Right atrium auricular region (tissue), 2 donors: ENCODE measurements at places on chromosomes 2 and 18. TPM values are rescaled to one million over a fixed set of nuclear protein-coding genes. Genes with fewer than 3 reads are reported as not detected.

DNA sequence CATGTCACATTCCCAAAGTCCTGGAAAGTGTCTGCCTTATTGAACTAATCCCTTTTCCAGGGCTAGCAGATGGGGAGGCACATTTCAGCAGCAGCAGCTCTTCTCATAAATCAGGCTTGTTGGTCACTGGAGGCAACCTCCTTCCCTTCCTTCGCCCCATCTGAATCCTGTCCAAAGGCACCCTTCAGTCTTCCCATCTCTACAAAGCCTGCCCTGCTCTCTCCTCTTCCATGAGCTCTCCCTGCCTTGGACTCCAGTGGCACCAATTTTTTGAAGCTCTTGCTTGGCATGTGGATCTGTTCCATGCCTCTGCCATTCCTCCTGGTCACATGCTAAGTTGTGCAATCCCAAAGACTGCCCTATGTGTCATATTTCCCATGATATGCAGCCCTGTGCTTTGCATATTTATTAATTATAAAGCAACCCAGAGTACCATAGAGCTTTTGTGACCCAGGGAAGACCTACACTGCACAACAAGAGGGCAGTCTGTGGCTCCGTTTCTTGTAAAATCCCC lies 70.3 kb downstream of the ANTXR1 start:
- no peak for DNase-seq

- no peak for DNase-seq
Measured at GRCh38 chr2:212537726-212538304, 787 bp downstream of the ERBB4 start.

- no peak for DNase-seq
Measured at GRCh38 chr2:182081602-182082260, 96.1 kb downstream of the PPP1R1C start.

- no peak for DNase-seq
Measured at GRCh38 chr2:55049821-55050099, 491 bp downstream of the RTN4 start.

- no peak for DNase-seq
Measured at GRCh38 chr2:96727431-96727830, 12.4 kb downstream of the LMAN2L start.

GRCh38 chr2:100002059-100002458 lies 140.3 kb downstream of the AFF3 start:
- no peak for DNase-seq

DNA sequence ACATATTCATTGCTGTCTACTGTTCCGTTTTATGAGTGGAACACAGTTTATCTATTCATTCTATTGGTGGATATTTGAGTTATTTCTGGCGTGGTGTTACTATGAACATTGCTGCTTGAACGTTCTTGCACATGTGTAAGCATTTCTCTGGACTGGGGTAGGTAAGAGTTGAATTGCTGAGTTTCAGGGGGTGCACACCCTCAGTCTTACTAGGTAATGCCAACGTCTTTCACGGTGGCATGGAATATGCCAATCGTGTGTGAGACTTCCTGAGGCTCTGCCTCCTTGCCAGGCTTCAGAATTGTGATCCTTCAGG lies 56.4 kb upstream of the TXNDC2 start:
- DNase-seq = no peak

Gene SLC9A4
- total RNA-seq = not detected

Gene TFCP2L1
- total RNA-seq = 0.44 TPM

Gene CCL20
- total RNA-seq = not detected

Gene PJVK
- total RNA-seq = 0.59 TPM

Gene UBR3
- 56.5 TPM for total RNA-seq

Gene ABCG5
- total RNA-seq = not detected

Gene PAIP2B
- total RNA-seq = 18.1 TPM

Gene DLGAP1
- 1.1 TPM for total RNA-seq
